NCI-H460 (cell line): ENCODE measurements at places on chromosomes 2 and 18. TPM values are rescaled to one million over a fixed set of nuclear protein-coding genes. Genes with fewer than 3 reads are reported as not detected.

The FHOD3 gene
- 17.5 and 23.1 TPM in 2 replicates for total RNA-seq

The CCDC141 gene
- total RNA-seq: 2.4 and 4.0 TPM in 2 replicates

The PAX8 gene
- total RNA-seq: 1.0 and 1.4 TPM in 2 replicates

The MYO1B gene
- total RNA-seq: 44.0 and 47.5 TPM in 2 replicates

The LRRC30 gene
- not detected in 2 replicates for total RNA-seq

The HSPE1 gene
- total RNA-seq: 326 and 343 TPM in 2 replicates

The ADAM17 gene
- 106 and 116 TPM in 2 replicates for total RNA-seq

The TRPM8 gene
- total RNA-seq: not detected in 2 replicates

The MC5R gene
- not detected in 2 replicates for total RNA-seq

The TUBA4A gene
- 32.9 and 39.4 TPM in 2 replicates for total RNA-seq

The SLC39A10 gene
- 42.3 and 45.4 TPM in 2 replicates for total RNA-seq

The GPC1 gene
- total RNA-seq: 80.8 and 97.8 TPM in 2 replicates

The ATG9A gene
- total RNA-seq: 44.2 and 44.9 TPM in 2 replicates

The G6PC2 gene
- total RNA-seq: not detected in 2 replicates

The PAIP2B gene
- total RNA-seq: 0.55 and 0.97 TPM in 2 replicates

The PRSS56 gene
- not detected in 2 replicates for total RNA-seq

The ERMN gene
- not detected in 2 replicates for total RNA-seq

The METTL21A gene
- total RNA-seq: 130 and 136 TPM in 2 replicates

The GPAT2 gene
- total RNA-seq: not detected in 2 replicates

The RBM44 gene
- 0.20 and 0.32 TPM in 2 replicates for total RNA-seq

The COLEC12 gene
- total RNA-seq: 0.05 TPM in 1 of 2 replicates, not detected in the other

The PTH2R gene
- total RNA-seq: not detected in 2 replicates

The AFF3 gene
- 1.1 and 4.1 TPM in 2 replicates for total RNA-seq

The TTL gene
- total RNA-seq: 58.1 and 72.8 TPM in 2 replicates

The SULT1C2 gene
- not detected in 2 replicates for total RNA-seq

The CDH19 gene
- 60.2 and 67.4 TPM in 2 replicates for total RNA-seq

The PLGLB1 gene
- 0.92 TPM in 1 of 2 replicates, not detected in the other for total RNA-seq

The CRYBA2 gene
- total RNA-seq: not detected in 2 replicates

The GCG gene
- total RNA-seq: not detected in 2 replicates

The WDR43 gene
- total RNA-seq: 144 and 152 TPM in 2 replicates

The GREB1 gene
- total RNA-seq: 1.8 and 2.4 TPM in 2 replicates

The SCN1A gene
- total RNA-seq: 0.05 TPM in 1 of 2 replicates, not detected in the other

The TMEM182 gene
- total RNA-seq: 6.9 and 9.1 TPM in 2 replicates

The FEZ2 gene
- total RNA-seq: 104 and 113 TPM in 2 replicates

The SCN3A gene
- 0.35 and 1.4 TPM in 2 replicates for total RNA-seq

The MERTK gene
- 1.1 and 1.2 TPM in 2 replicates for total RNA-seq

The TACR1 gene
- total RNA-seq: 0.10 and 0.26 TPM in 2 replicates

The DAPL1 gene
- not detected in 2 replicates for total RNA-seq

The STARD7 gene
- 170 and 177 TPM in 2 replicates for total RNA-seq

The PSMA8 gene
- not detected in 2 replicates for total RNA-seq

The PXDN gene
- 25.1 and 28.9 TPM in 2 replicates for total RNA-seq

The GAL3ST2 gene
- total RNA-seq: 0.10 TPM in 1 of 2 replicates, not detected in the other

The RBBP8 gene
- 46.8 and 48.4 TPM in 2 replicates for total RNA-seq

The LYG2 gene
- total RNA-seq: not detected in 2 replicates

The CHRNG gene
- total RNA-seq: not detected in 2 replicates

The ASB18 gene
- total RNA-seq: not detected in 2 replicates

The TCF7L1 gene
- total RNA-seq: 0.12 TPM in 1 of 2 replicates, not detected in the other

The SLC35F5 gene
- 122 and 129 TPM in 2 replicates for total RNA-seq

The UGT1A5 gene
- not detected in 2 replicates for total RNA-seq

The CCDC88A gene
- total RNA-seq: 51.9 and 58.0 TPM in 2 replicates

The THSD7B gene
- total RNA-seq: 0.02 TPM in 1 of 2 replicates, not detected in the other

The ZNF396 gene
- 1.1 and 1.2 TPM in 2 replicates for total RNA-seq

The NEU2 gene
- not detected in 2 replicates for total RNA-seq

The ATP5F1A gene
- 369 and 392 TPM in 2 replicates for total RNA-seq

The INHA gene
- 0.64 and 1.4 TPM in 2 replicates for total RNA-seq
